H1 (cell line): ENCODE measurements at places on chromosomes 4 and X.

DNA sequence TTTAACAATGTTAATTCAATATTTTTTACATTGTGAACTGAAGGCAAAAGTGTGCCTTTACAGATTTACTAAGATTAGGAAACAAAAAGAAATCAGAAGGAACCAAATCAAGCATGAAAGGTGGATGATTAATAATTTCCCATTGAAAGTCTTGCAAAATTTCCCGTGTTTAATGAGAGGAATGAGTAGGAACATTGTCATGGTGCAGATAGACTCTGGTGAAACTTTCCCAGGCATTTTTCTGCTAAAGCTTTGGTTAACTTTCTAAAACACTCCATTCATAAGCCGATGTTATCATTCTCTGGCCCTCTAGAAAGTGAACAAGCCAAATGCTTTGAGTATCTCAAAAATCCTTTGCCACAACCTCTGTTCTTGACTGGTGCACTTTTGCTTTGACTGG, 1522.8 kb upstream of the PABPC4L start:
- H3K27ac ChIP-seq, result no peak overlapping the region
- H3K36me3 ChIP-seq, result no peaks in the 10 kb centered on the region
- no peaks in the 10 kb centered on the region for H3K27me3 ChIP-seq

- DNase-seq, result no peak
- peaks cover 2% of the 10 kb centered on the region for H3K27me3 ChIP-seq
- H3K27ac ChIP-seq, result no peak overlapping the region
- no peak overlapping the region for H3K4me3 ChIP-seq
Observed at GRCh38 chr4:83625821-83626220, 89.9 kb downstream of the GPAT3 start.

- no peaks in the 10 kb centered on the region for H3K27me3 ChIP-seq
- no peaks in the 10 kb centered on the region for H3K36me3 ChIP-seq
- H3K4me3 ChIP-seq, result no peak overlapping the region
- no peak overlapping the region for H3K27ac ChIP-seq
- DNase-seq, result no peak
Observed at GRCh38 chr4:108988464-108989195, 225.8 kb upstream of the ETNPPL start.

DNA sequence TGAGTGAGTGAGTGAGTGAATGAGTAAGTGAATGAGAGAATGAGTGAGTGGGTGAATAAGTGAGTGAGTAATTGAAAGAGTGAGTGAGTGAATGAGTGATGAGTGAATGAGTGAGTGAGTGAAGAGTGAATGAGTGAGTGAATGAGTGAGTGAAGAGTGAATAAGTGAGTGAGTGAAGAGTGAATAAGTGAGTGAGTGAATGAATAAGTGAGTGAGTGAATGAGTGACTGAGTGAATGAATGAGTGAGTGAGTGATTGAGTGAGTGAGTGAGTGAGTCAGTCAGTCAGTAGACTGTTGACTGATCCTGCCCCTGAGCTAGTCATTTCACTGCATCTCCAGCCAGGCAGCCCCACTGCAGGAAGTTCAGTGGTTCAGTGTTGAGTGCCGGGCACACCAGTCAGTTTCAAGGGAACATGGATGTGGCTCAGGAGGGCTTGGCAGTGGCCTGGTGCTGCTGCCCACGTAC, 228.4 kb upstream of the PSAPL1 start:
- no peak overlapping the region for H3K4me3 ChIP-seq
- H3K36me3 ChIP-seq, result no peaks in the 10 kb centered on the region
- no peak for DNase-seq
- no peaks in the 10 kb centered on the region for H3K27me3 ChIP-seq

GRCh38 chr4:147428583-147428982, 52.3 kb upstream of the EDNRA start:
- no peak for DNase-seq
- H3K4me1 ChIP-seq, result no peaks in the 10 kb centered on the region
- no peak overlapping the region for H3K4me3 ChIP-seq
- no peak overlapping the region for H3K27ac ChIP-seq

GRCh38 chrX:122579526-122579925, 604.6 kb upstream of the GRIA3 start:
- no peak overlapping the region for H3K4me3 ChIP-seq
- no peaks in the 10 kb centered on the region for H3K36me3 ChIP-seq
- H3K27me3 ChIP-seq, result no peaks in the 10 kb centered on the region
- DNase-seq, result no peak
- H3K4me1 ChIP-seq, result no peaks in the 10 kb centered on the region
- no peak overlapping the region for H3K27ac ChIP-seq

DNA sequence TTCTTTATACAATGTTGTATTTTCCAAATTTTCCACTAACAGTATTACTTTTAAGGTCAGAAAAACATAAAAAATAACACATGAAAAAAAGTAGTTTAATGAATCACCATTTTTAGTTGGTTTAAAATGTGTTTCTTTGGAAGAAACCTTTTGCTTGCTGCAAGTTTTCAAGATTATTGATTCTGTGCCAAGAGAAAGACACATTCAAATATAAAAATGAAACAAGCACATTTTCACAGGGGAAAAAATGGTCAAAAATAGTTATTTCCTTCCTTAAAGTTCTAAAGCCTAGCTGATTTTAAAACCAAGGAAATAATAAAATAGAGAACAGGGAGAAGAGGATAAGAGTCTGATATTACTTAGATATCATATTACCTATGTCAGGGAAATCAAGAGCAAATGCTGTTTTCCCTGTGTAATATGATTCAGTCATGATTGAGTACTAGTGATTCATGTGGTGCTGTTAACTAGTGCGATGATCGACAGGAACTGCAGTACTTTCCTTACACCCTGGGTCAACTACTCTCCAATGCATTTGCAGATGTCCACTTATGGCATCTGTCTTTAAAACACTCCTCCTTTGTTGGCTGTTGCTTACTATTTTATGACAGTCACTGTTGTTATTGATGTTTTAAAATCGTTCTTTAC, 103.8 kb downstream of the CAMK2D start:
- H3K27me3 ChIP-seq, result no peaks in the 10 kb centered on the region
- no peaks in the 10 kb centered on the region for H3K4me1 ChIP-seq
- no peak overlapping the region for H3K4me3 ChIP-seq

DNA sequence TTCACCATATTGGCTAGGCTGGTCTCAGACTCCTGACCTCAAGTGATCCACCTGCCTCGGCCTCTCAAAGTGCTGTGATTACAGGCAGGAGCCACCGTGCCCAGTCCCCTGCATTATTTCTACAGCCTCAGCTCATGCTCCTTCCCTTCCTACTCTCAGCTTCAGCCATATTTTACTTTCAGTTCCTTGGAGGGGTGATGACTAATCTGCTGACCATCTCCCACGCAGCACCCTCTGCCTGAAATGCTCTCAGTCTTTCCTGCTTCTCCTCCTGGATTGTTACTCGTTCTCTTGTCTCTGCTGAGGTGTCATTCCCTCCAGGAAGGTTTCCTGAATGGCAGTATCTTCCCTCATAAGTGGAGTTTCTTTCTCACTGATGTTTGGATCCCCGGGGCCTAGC, 63.3 kb downstream of the MOSPD2 start:
- H3K4me3 ChIP-seq, result no peak overlapping the region
- no peaks in the 10 kb centered on the region for H3K27me3 ChIP-seq
- no peak overlapping the region for H3K27ac ChIP-seq
- DNase-seq, result no peak
- no peaks in the 10 kb centered on the region for H3K36me3 ChIP-seq

GRCh38 chr4:113537628-113538027, 223.9 kb downstream of the CAMK2D start:
- DNase-seq, result no peak
- H3K36me3 ChIP-seq, result no peaks in the 10 kb centered on the region
- no peaks in the 10 kb centered on the region for H3K27me3 ChIP-seq
- H3K27ac ChIP-seq, result no peak overlapping the region
- H3K4me1 ChIP-seq, result no peaks in the 10 kb centered on the region

GRCh38 chr4:100113096-100113495, 77.2 kb downstream of the DDIT4L start:
- H3K4me3 ChIP-seq, result no peak overlapping the region
- DNase-seq, result no peak
- no peaks in the 10 kb centered on the region for H3K36me3 ChIP-seq
- peaks cover 3% of the 10 kb centered on the region for H3K27me3 ChIP-seq

DNA sequence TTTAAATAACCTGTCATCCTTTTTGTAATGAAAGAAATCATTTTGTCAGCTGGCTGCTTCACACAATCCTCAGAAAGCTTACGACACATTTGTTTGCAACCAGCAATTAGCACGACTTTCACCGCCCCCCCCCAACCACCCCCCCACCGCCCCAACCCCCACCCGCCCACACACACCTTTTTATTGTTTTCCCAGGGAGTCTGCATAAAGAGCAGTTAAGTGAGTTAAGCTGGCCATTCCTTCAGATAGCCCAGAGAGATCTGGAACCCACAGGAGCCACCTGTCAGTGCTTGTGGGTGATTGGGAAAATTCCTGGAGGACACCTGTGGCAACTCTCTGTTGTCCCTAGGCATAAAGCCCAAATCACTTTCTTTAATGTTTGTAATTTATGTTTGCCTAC, 175.7 kb upstream of the FMR1 start:
- no peak for DNase-seq
- H3K4me1 ChIP-seq, result no peaks in the 10 kb centered on the region
- no peaks in the 10 kb centered on the region for H3K36me3 ChIP-seq
- H3K27ac ChIP-seq, result no peak overlapping the region
- no peaks in the 10 kb centered on the region for H3K27me3 ChIP-seq
- H3K4me3 ChIP-seq, result no peak overlapping the region
